ENCODE measurements at places on chromosomes 3 and 15.
A peak's percentile ranks its signal among the peaks of the same experiment; 100 is the strongest.

DNA sequence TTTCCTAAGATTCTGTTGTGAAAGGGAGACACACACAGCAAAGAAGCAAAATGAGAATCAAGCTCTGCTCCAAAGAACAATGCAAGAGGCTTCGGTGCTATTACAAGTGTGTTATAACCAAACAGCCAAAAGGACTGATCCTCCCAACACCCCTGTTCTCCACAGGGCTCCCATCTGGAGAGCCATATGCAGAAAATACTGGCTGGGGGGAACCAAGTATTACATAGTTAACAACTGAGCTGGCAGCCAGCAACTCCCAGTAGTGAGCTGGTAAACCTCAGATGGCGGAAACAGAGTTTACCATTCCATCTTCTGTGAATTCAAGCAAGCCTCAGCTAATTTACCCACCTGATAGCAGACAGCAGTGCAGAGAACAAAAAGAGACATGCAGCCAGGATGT is 156.4 kb downstream of the NTRK3 start:
- no peak overlapping the region for H3K27ac ChIP-seq
- H3K4me1 ChIP-seq = no peaks in the 10 kb centered on the region
- no peaks in the 10 kb centered on the region for H3K36me3 ChIP-seq
- DNase-seq = no peak
- no peaks in the 10 kb centered on the region for H3K27me3 ChIP-seq
- no peak overlapping the region for H3K4me3 ChIP-seq

DNA sequence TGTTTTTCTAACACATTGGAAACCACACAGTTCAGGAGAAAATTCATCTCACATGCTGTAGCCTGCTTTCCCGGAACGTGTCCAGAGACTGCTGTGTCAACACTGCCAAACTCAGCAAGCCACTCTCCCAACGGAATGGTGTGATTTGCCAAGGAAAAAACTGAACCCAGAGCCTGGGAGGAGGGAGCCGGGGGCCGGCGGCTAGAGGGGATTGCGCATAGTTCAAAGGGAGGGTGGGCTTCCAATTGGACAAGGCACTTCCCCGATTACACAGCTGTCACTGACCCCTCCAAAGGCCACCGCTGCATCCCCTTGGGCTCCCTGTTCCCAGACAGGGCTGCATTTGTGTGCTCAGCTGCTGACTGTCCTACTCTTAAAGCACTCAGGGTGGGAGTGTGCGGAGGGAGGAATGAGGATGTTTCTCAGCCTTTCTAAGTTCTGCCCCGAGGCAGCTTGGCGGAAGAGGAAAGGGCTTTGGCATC is 256.2 kb downstream of the ZNF621 start:
- DNase-seq = no peak
- no peaks in the 10 kb centered on the region for H3K36me3 ChIP-seq
- no peak overlapping the region for H3K4me3 ChIP-seq
- no peak overlapping the region for H3K27ac ChIP-seq
- peaks cover 21% of the 10 kb centered on the region for H3K4me1 ChIP-seq

- DNase-seq = no peak
- peak overlapping the region; percentile 85 for H3K27ac ChIP-seq
- H3K4me3 ChIP-seq = peak overlapping the region; percentile 21
Measured at GRCh38 chr3:177823701-177824189, 626.5 kb upstream of the TBL1XR1 start.

- peaks cover 18% of the 10 kb centered on the region for H3K36me3 ChIP-seq
- no peaks in the 10 kb centered on the region for H3K27me3 ChIP-seq
- no peak overlapping the region for H3K27ac ChIP-seq
- no peak overlapping the region for H3K4me3 ChIP-seq
Measured at GRCh38 chr15:88636050-88636449, 2.8 kb upstream of the ISG20 start.

DNA sequence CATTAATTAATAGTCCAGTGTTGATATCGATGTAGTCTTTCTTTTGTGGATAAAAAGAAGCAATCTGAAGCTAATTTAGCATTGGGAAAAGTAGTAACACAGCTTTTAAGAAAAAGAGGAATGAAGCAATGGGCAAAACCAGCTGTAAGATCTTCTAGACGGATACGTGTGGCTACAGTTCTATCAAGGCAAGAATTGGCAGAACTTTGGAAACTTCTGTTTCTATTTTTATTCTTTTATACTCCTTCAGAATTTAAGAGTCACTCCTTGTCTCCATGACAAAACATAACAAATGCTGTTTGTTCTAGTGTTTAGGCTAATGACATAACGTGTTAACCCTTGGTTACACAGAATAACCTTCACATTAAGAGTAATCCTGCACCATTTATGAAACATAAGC is 289.2 kb downstream of the ROBO2 start:
- no peaks in the 10 kb centered on the region for H3K27me3 ChIP-seq
- no peak for DNase-seq
- H3K4me3 ChIP-seq = no peak overlapping the region
- H3K4me1 ChIP-seq = no peaks in the 10 kb centered on the region

DNA sequence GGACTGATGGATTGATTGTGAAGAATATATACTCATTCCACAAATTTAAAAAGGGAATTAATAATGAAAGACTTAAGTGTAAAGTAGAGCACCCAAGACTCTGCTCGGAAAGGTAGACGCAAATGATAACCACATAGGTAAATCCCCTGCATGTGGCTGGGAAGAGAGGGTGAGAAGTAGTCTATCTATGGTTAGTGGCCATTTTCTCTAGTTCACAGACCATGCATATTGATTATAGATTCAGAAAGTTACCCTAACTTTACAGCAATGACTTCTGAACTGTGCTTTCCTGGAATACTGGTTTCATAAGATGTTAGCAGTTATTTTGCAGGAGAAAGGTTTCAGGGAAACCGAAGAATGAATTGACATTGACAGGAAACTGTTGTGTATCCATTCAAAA is 51.7 kb downstream of the CASR start:
- no peak overlapping the region for H3K4me3 ChIP-seq
- H3K36me3 ChIP-seq = no peaks in the 10 kb centered on the region
- H3K27ac ChIP-seq = no peak overlapping the region
- H3K27me3 ChIP-seq = peaks cover 23% of the 10 kb centered on the region

All from HepG2 (cell line).